WERI-Rb-1 (cell line): ENCODE measurements at places on chromosomes 2 and 18.

DNA sequence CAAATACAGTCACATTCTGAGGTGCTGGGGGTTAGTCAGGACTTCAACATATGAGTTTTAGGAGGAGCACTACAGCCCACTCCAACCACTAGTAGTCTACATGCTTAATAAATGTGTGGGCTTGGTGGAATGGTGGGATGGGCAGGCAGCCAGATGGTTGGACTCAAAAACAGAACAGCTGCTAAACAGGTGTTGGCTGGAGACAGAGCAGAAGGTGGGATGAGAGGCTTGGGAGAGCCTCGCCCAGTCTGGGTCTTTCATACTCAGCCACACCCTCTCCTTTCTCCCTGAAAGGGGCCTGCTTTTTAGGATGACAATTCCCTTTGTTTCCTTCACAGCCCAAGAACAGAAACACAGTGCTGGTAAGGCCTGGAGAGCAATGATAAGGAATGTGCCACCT lies 143.9 kb upstream of the KLHL29 start:
- peak; percentile 54 for DNase-seq

DNA sequence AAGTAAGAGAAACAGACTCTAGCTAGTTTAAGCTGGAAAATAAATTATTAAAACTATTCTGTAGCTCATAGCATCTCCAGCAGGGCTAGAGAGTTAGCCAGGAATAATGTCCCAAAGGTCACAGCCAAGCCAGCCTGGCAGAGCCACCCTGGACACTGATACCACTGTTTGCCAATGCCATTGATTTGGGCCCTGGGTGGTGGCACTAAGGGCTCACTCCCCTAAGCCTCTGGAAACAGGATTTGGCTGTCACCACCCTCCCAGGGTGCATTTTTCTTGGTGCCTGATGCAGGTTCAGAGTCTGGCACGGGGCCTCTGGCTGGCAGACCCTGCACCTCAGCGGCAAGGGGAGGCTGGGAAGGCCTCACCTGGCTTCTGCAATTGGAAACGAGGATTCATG lies 7.1 kb downstream of the SH2D6 start:
- no peak for DNase-seq

DNA sequence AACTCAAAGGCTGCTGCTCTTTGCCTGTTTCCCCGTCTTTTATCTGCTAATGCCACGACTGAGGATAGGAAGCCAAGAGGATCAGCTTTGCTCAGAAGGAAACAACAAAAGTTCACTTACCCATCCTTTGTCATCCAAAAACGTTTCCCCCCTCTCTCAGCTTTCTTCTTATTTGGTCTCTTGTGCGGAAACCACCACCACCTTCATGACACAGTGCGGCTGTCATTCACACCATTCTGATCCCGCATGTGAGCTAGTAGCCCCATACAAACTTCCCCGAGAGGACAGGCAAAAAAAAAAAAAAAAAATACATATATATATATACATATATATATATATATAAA lies 656 bp downstream of the LRRTM4 start:
- DNase-seq: no peak

DNA sequence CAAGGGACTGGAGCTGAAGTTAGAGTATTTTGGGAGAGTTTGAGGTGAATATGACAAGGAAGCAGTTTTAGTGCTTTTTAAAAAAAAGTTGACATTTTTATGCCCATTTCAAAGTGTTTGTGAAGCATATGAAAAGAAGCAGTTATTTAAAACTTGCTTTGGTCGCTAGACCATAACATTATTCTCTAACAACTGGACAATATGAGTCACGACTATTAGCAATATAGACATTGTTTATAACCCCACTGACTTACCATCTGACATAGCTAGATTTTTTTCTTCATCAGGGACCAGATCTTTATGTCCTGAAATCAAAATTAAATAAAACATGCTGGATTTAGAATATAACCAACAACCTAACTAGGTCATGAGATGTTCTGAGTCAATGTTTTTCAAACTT lies 22.6 kb upstream of the DYTN start:
- no peak for DNase-seq

DNA sequence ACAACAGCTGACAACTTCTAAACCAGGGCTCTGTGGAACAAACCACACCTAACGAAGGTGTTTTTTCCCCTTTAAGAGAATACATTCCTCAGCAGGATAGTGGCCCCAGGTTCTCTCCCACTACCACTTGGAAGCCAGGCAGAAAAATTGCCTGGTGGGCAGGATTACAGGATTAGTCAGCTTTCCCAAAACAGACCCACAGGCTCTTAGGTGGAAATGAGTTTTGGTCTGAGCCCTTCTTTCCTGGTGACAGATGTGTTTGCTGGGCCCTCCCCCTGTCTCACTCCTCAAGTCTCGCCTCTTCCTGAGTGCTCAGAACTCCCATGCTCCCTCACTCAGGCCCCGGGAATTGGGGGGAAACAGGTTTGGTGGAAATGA lies 139.4 kb upstream of the HAAO start:
- DNase-seq: peak; percentile 80

DNA sequence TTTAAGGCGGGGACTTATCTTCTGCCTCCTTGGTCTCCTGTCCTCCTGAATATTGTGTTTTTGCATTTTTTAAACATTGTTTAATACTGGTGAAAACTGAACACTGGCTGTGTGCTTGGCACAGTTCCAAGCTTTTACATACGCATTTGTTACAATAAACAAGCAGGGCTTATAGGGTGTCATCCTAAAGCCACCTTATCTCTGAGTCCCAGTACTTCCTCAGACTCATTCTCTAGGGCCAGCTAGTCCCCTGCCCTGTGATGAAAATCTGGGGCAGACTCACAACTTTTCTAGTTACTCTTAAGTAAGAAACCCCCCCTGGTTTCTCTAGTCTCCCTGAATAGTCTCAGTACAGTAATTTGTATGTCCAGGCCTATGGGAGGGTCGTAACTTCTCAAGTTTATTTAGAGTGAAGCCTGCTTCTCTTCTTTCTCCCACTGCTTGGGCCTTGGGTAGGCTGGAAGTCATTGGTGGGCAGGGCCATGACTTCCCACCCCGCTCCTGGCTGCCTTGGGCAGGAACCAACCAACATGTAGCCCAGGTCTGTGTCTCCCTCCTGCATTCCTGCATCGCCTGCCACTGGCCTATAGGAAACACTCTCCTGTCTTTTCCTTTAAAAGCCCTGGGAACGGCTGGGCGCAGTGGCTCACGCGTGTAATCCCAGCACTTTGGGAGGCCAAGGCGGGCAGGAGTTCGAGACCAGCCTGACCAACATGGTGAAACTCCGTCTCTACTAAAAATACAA lies 7.7 kb upstream of the KCNE4 start:
- DNase-seq: no peak

DNA sequence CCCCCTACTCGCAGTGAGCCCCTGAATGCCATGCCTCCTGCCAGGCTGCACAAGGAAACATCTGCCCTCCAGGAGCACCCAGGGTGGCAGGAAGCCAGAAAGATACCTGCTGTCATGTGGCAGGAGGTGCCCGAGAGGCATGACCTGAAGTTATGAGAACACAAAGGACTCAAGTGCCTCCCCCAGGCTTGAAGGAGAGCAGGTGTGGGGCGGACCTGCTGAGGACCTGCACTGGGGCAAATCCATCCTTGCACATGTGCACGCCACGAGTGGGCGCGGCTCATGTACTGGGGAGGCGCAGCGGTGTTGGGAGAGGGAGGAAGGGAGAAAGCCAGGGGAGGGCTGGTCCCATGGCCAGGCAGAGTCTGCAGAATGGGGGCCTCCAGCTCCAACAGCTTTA lies 26.9 kb downstream of the SDC1 start:
- no peak for DNase-seq

GRCh38 chr2:7595206-7595605 lies 678.0 kb downstream of the RNF144A start:
- DNase-seq: no peak

- DNase-seq: no peak
Observed at GRCh38 chr2:69744456-69744855, 2.5 kb downstream of the ANXA4 start.

DNA sequence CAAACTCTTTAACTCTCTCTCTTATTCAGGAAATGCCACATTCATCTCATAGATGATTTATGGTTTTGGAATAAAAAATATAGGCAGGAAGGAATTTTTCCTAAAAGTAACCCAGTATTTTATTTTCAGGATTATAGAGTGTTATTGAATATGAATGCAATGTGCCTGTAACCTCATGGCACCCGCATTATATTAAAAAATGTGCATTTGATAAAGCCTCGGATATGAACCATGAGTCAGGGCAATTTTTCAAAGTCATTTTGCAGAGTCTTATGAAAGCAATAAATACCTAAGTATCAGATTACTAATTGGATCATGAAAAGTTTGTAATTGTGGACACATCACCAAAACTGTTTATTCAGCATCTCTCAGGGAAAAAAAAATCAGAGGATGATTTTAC lies 573.8 kb downstream of the TSN start:
- DNase-seq: no peak

DNA sequence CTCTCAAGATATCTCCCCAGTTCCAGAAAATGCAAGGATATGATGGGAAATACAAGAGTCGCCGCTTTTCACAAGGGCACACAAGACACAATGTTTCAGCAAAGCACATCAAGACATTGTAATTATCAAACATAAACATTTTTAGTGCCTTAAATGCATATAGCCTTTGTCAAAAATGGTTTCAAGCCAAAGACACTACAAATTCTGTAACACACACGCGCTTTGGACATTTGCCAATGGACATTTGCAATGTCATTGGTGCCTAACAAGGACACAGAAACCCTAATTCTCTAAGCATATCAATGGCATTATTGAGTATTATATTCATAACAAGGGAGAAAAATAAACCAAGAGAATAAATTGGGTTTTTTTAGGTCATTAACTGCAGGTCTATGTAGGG lies 16.1 kb downstream of the ADD2 start:
- no peak for DNase-seq

DNA sequence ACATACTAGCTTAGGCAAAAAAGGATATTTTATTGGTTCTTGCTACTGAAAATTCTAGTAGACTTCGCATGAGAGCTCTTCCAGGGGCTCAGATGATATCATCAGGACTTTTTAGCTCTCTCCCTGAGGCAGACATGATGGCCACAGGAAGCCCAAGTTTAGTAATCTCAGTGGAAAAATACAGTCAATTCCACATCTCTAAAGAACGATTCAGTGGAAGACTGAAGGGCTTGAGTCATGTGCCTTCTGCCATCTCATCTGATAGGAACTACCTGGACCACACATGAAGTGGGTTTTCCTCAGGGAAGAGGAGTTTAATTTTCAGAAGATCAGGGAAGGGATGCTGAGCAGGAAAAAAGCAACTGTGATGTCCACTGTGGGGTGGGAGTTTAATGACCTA lies 117.3 kb downstream of the TTC27 start:
- no peak for DNase-seq

- DNase-seq: no peak
Observed at GRCh38 chr2:1791685-1792435, 47.5 kb upstream of the PXDN start.

DNA sequence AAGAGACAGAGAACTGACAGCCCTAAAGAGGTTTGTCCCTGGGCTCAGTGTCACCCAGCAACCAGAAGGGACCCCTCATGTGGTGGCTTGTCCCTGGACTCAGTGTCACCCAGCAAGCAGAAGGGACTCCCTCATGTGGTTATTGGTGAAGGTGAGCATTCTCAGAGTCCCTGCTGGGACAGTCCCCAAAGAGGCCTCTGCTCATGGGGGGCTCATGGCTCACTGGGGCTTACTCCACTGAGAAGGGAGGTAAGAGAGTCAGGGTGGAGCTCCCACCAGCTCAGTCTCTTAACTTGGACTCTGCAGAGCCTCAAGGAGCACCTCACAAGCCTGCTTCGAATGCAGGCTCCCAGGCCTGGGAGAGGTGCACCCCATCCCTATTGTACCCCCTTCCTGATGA lies 145.2 kb upstream of the COPS8 start:
- DNase-seq: no peak

- no peak for DNase-seq
Observed at GRCh38 chr18:25787276-25787675, 303.1 kb downstream of the SS18 start.

DNA sequence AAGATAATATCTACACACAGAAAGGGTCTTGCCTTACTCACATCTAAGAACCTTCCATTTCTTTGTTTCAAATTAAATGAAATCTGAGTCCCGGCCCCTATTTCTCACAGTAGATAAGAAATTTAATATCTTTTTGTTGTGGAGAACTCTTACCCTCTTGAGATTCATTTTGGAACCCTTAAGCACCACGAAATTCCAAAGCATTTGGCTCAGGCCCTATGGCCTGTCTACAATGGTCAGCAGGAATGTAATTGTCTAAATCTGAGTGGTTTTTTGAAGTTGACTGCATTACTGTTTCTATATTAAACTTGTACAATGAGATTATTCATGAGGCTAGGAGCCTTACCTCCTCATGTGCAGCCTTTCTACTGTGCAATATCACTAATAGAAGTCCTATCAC lies 723.3 kb downstream of the TSN start:
- DNase-seq: no peak
